ENCODE measurements at places on chromosomes 13 and 19.

- DNase-seq, result no peak
Measured at GRCh38 chr13:48646791-48647190, 6.9 kb upstream of the CYSLTR2 start.

GRCh38 chr19:48094129-48094854 lies 16.3 kb downstream of the PLA2G4C start:
- no peak for DNase-seq

DNA sequence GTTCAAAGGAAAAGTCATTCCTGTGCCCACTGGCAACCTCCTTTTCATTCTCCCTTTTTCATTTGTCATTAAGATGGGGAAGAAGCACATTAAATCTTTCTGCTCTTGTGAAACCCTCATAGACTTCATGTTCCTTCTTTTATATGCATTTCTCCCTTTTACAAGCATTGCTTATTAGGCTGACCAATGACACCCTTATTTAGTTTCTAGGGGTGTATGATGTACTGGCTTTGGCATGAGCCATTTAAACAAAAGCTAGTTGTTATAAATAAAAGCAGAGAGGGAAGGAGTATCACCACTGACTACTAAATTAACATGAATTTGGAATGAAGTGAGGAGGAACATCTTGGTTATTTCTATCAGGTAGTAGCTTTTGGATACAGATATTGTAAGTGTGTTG lies 68.2 kb upstream of the PCDH9 start:
- DNase-seq, result no peak

GRCh38 chr13:52852444-52852843 lies 4.0 kb upstream of the PCDH8 start:
- no peak for DNase-seq

- no peak for DNase-seq
Measured at GRCh38 chr19:8123683-8124082, 25.7 kb downstream of the FBN3 start.

DNA sequence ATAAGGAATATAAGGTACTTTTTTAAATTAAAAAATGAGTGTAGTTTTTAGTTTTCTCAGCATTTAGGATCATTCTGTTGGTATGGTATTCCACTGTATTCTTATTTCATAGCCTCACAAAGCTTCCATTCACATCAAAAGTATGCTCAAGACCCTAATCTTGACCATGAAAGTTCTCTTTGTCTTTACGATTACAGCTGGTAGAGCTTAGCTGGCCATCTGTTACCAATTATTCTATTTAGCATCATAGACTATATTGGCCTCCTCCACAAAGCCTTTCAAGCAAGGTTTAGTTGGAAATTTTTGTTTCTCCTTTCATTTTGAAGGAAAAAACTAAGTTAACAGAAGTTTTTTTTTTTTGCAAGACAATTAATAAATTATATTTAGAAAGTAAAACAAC lies 245.1 kb downstream of the KCTD12 start:
- DNase-seq, result no peak

DNA sequence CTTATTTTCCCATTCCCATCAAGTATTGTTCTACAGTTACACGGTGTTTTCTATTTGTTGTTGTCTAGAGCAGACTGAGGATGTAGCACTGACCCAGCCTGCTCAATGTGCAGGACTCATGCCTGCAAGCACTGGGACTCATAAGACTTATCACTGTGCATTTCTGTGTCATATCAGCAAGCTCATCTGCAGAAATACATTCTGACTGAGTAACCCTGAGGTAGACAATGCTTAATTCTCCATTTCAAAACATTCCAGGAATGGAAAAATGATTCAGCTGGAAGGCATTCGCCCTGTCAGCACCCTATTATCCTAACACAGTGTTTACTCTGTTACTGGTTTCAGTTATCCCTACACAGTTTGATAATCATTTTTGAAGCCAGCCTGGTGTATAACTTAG lies 2506.4 kb downstream of the PCDH9 start:
- no peak for DNase-seq

DNA sequence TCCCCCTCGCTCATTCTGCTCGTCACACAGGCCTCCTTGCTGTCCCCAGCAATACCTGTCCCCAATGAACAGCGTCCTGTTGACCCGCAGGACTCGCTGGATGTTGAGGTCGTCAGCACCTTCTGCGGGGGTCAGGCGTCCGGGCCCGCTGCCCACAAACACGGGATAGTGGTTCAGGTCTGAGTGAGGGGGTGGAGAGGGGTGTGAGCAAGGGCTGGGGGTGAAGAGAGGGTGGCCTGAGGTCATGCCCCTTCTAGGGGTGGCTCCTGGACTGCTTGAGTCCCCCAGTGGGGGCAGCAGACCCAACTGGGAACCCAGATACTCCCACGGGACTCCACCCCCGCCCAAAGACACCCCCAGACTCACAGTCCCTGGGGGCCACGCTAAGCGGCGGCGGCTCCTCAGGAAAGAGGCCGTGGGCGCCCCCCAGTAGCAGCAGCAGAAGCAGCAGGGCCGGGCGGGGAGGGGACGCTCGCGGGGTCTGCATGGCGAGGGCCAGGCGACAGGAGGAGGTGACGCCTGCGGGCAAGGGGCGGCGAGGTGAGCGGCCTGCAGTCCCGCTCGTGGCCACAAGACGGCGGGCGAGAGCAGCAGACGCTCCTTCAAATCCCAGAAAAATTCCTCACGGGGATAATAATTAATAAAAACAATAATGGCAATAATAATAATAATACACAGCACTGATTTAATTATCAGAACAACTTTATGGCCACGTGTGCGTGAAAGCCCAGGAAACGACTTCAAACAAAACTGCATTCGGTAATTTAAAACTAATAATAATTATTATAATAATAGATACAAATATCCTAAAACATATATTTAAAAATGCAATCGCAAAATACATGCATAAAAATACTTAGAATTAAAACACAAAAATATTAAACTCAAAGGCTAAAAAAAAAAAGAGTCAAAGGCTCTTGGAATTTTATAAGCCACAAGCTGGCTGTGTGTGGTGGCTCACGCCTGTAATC lies 1.2 kb downstream of the SEMA6B start:
- peak; percentile 85 for DNase-seq
